Activated CD8-positive, alpha-beta memory T cell treated with anti-CD3 and anti-CD28 coated beads, Interleukin-2, amount 50 U/mL, for 4 hours (primary cell): ENCODE measurements at places on chromosomes 1 and 21.

DNA sequence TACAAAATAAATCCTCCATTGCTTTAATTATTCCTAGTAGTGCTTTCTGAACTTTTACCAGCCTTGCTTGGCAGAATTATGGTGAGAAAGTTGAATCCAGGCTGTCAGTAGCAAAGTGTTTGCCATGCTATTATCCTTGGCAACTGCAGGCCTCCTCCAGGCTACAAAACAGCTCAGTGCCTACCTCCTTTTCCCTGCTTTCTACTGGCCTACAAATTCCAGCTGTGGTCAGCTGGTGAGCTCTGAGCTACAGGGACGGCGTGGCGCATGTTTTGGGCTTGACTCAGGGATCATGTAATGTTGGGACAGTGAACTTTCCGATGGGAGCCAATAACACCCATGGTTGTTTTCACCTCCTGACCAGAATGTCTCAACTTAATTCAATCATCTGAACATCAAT lies 456.1 kb upstream of the ADAMTS5 start:
- no peak for DNase-seq

GRCh38 chr1:93770640-93771039 lies 89.0 kb upstream of the BCAR3 start:
- DNase-seq, result no peak

DNA sequence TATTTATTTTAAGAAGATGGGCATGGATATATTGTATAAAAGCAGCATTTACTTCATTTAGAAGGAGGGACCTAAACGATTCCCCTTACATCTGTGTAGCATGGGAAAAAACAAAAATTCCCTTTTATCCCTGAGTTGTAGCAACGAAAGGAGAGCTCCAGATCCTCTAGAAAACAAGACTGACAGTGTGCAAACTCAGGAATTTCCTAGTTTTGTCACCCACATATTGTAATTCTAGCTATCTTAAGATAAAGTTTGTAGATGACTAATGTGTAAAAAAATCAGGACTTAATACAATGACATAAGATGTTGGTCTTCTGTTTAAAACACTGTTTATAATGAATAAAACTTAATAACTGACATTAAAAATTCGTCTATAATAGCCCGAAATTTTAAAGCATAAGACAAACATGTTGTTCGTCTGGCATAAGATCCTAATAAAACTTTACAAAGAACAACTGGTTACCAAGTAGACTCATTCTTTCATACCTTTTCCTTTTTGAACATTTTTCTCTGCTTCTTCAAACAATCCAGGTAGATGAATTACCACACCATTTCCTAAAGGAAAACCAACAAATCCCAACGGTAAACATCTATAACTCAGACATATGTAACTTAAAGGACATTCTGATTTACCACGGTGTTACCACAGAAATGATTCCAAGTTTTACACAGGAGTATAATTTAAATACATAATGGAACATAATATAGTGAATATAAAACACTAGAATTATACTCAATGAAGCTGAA lies 15.2 kb downstream of the ADSS2 start:
- DNase-seq, result no peak

DNA sequence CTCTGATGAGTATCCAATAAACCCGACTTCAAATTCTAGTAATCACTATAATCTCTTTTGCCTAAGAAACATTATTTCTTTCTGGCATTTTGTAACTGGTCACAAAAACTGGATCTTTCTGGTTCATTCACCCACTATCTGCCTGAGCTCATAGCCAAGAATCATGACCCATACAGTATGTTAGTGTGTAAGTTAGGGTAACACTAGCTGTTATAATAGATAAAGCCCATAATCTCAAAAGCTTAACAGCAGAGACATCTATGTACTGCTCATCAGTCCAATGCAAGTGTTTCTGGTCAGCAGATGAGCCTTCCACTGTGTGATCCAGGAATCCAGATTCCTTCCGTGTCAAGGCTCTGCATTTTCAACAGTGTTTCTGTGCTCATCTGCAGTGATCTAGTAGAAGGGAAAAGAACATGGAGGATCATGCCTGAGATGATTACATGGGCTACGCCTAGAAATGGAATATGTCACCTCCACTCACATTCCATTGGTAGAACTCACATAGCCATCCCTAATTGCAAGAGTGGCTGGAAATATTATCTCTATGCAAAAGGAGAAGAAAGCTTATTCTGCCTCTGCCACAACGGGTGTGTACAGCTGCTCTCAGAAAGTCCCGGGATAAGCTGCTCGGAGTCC lies 27.7 kb downstream of the RRAGC start:
- DNase-seq, result no peak

GRCh38 chr1:88867743-88868521 lies 23.4 kb downstream of the GTF2B start:
- no peak for DNase-seq

DNA sequence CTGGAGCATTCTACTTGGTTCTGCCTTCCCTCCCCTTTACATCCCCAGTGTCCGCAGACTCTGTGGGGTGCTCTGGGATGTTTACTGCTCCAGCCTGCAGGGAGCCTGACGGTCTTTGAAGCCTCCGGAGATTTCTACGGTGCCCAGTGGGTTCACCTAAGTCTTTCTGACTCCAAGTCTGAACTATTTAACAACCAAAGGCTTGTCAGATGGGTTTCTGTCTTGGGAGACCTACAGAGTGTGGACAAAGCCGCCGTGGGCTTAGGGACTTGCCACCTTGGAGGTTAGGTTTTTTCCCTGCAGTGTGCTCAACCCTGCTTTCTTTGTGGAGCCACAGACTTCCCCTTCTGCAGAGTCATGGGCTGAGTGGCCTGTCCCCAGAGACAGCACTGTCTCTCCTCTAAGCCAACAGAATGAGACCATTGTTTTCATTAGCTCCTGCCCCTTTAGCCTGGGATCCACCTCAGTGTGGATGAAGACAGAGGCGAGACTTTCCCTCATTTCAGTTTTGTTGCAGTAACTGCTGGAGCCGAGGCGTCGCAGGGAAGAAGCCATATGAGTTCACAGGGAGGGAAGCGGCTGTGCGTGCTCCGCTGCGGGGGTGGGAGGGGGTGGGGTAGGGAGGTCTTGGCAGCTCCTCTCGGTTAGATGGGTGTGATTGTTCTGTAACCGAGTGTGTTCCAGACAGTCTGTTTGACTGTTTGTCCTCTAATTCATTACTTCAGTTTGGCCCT lies 120.7 kb downstream of the CNIH3 start:
- DNase-seq, result no peak

DNA sequence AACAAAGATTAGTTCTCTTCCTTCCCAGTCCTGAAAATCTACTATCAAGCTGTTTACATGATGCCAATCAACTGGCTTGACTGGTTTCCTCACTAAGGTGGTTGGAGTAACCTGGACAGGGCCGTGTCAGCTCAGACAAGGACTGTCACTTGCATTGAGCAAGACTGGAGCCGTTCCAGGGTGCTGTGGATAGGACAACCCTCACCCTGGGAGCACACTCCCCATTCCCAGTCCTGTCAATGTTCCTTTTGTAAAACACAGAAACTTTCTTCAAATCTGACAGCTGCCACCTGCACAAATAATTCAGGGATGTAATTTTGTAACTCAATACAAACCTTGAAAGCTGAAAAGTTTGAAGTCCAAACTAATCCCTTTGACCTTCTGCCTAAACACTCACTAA lies 31.4 kb downstream of the PLPP3 start:
- DNase-seq, result no peak

DNA sequence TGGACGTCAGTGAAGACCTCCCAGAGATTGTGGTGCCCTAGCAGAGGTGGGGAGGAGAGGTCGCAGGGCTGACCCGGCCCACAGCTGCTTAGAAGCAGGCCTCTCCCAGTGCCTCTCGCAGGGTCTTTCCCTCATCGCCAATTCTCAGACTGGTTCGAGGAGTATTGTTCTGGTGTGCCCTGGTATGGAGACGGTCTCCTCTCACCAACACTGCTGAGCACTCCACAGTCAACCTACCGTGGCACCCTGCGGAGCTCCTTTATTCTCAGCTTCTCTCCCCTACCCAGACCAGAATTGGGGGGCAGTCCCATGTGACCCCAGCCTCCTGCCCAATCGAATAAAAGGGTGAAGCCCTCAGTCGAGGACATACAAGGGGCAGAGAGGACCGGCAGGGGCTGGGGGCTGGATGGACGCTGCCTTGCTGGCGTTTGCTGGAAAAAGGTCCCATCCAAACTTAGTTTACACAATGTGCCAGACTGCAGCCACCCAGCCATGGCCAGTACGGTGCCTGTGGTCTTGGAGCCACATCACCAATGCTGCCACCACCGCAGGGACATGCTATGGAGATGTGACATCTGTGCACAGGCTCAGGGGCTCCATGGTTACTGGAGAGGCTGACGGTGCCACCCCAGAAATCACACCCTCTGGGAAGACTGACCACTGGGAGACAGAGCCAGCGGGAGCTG lies 80.8 kb downstream of the STUM start:
- DNase-seq, result no peak
